Fibroblast of skin of right quadriceps (primary cell): ENCODE measurements at places on chromosomes 5 and 9.

GRCh38 chr9:82583524-82583923 is 479.4 kb downstream of the RASEF start:
- no peak for DNase-seq

GRCh38 chr9:70534061-70534460 is 119.6 kb upstream of the KLF9 start:
- DNase-seq: peak; percentile 58

DNA sequence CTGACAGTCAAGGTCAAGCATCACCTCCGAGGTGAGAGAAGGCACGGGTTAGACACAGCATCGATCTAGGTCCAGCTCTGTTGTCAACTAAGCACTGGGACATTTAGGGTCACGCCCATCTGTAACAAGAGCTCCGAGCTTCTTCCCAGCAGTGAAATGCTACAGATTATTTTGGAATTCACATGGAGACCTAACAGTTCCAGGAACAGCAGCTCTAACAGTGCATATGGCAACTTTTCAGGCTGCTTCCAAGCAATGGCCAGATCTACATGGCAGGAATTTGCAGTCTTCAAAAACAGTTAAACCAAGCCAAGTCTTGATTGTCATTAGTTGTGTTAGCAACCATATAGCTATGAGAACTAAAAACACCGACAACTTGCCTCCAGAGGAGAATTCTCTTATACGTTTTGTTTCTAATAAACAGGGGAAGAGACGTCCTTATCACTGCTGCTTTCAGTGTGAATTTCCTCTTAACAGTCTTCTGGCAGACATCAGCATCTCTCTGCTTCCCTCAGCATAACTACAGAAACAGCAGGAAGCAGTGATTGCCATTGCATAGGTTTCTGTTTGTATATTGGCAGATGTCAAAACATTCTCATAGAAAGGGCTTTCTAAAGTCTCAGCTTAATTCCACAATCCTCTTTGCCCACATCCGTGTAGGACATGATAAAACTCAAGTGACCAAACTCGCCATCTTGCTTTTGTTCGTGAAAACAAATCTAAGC is 242.1 kb upstream of the DAPK1 start:
- peak; percentile 24 for DNase-seq

DNA sequence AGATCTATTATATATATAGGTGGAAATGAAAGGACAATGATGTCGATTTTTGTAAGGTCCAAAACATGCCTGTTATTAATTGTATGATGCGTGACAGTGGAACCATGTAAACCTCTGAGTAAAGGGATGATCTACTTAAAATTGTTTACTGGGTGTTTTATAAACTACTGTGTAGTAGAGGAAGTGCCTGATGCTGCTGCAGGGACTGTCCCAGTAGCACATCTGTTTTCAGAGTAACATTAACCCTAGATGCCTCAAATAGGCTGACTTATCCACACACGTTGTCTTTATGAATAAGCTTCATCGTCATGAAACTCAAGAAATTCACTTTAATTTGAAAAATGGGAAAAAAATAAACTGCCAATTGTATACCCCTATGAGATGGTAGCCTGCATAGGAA is 1.7 kb downstream of the CAMK4 start:
- no peak for DNase-seq

DNA sequence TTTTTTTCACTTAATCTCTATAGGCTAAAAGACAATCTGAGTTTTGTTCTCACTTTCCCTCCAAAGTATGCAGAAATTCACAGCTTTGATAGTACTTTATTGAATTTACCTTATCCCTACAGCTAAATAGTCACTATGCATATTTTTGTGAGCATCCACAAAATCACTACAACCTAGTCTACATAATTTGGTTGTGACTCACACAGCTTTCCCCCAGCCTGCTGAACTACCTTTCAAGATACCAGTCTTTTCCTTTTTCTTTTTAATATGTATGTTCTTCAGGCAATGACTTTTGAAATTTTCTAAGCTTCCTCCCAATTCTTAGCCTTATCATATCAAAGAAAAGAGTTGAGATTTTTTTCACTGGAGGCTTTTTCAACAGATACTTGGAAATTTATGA is 347.3 kb upstream of the CDH6 start:
- no peak for DNase-seq

DNA sequence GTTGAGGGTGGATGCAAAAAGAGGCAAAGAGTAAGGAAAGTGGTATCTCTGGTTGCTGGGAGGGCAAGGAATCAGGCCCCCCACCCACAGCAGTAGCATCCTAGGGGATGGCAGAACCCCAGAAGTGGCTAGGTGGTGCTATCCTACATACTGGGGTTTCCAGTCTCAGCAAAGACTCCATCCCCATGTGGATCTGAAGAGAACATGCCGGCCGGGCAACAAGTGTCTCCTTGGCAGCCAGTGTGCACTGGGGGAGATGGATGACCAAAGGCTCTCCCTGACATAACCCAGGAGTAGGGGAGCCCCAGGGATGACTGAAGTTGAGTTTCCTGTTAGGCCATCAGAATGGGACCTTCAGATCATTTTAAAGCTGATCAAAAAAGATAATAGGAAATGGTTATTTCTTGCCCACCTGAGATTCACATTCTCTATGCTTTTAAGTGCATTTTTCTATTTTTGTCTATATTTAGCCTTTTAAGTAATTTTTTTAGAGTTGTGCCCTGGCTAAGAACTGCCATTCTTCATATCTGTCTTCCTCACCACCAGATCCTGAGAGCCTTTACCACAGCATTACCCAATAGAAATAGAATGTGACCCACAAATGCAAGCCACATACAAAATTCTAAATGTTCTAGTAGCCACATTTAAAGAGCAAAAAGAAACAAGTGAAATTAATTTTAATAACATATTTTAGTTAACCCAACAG is 78.7 kb upstream of the SMIM23 start:
- no peak for DNase-seq

GRCh38 chr9:10265153-10265631 is 347.6 kb downstream of the PTPRD start:
- peak; percentile 91 for DNase-seq

- DNase-seq: no peak
These were observed 334.6 kb downstream of the MED10 start for GRCh38 chr5:6043491-6044310.

DNA sequence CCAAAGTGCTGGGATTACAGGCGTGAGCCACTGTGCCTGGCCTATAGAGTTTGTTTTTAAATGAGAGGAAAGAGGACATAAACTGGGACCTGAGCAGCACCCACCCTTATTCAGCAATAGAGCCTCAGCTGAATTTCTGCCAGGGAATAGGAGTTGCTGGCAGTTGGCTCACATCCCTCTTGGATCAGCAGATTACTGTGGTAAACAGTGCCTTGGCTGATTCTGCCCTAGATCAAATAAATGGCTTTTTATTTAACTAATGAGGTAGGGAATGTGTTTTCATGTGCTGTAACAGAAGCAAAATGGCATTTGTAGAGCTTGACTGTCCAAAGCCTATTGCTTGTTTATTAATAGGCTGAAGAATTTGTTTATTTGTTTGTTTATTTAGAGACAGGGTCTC is 2.1 kb downstream of the ARHGEF37 start:
- DNase-seq: no peak

- DNase-seq: no peak
These were observed 2.2 kb downstream of the TMEM141 start for GRCh38 chr9:136793086-136793946.

DNA sequence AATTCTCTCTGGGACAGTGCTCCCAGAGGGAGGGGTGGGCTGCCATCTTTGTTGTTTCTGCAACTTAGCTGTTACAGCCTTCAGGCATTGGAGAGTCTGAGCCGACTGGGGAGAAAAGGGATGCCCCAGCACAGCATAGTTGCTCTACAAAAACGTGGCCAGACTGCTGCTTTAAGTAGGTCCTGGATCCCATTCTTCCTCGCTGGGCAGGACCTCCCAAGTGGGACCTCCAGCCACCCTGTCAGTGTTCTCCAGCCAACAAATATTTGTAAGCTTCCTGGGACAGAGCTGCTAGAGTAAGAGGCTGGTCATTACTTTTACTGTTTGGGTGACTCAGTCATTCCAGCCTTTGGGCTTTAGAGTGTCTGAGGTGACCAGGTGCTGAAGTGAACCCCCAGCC is 292.7 kb upstream of the NREP start:
- DNase-seq: no peak

GRCh38 chr5:160750938-160751657 is 100.9 kb downstream of the ATP10B start:
- DNase-seq: no peak

DNA sequence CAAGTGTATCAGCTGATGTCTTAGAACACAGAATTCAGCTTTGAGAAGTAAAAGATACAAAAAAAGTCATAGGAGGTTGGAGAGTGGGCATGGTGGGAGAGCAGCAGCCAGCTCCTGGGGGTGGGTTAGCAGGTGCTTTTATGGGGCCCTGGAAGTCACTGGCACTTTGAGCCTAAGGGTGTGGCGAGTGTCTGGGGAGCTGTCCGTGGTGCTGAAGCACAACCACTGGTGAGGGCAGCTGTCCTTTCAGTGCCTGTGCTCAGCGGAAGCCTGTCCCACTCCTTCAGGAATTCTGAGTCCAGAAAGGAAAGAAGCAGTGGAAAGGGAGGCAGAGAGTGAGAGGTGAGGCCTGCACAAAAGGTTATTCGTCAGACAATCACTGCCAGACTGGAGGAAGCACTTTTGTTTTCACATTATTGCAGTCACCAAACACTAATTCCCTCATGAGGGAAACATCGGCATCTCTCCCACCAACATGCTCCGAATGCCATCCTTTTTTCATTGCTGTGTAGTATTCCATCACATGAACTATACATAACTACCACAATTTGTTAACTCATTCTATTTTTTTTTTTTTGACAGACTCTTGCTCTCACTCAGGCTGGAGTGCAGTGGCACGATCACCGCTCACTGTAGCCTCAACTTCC is 59.4 kb upstream of the RAPGEF1 start:
- peak; percentile 38 for DNase-seq

DNA sequence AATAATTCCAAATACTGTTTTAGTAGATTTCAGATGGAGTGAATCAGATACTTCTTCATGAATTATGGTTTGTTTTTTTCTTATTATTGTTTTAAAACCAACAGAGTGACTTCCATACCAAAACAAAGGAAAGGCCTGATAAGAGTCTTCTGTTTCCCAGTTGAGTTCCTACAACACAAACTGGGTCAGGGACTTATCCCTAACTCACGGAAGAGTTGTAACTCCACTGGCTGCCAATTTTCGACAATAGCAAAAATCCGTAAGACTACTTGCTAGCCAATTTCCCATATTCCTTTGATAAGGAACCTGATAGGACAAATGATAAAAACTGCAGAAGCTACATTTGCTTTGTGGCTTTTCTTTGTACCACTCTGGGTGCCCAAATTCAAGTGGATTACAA is 219.2 kb downstream of the AP3B1 start:
- DNase-seq: no peak

- DNase-seq: no peak
These were observed 49.1 kb downstream of the MARCHF3 start for GRCh38 chr5:126981222-126981621.

GRCh38 chr9:87826331-87826730 is 56.3 kb upstream of the SPATA31E1 start:
- no peak for DNase-seq

DNA sequence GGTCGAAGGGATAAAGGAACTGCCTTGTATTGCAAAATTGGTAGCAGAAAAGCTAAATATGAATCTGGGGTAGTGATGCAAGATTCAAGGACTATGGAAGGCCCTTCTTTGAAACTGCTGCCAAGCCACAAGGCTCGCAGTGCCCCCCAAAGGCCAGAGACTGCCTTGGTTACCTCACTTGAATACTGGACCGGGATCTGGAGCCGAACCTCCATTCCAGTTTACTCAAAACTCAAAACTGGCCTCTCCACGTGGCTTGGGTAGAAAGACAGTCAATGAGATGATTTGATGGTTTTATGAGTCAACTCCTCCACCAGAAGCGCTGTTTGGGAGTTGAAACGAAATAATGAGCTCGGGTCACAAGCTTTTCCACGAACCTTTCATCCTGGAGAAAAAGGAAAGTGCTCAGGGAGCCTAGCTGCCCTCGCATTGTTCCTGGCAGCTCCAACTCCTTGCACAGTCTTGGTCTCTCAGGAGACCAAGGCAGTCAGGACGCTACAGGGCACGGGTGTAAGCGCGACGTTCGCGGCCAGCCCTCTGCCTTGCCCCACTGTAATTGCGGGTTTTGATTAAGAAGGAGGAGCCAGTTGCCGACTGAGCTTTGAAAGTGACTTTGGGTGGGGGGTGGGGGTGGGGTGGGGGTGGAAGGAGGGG is 2.8 kb downstream of the ST8SIA4 start:
- peak; percentile 33 for DNase-seq

DNA sequence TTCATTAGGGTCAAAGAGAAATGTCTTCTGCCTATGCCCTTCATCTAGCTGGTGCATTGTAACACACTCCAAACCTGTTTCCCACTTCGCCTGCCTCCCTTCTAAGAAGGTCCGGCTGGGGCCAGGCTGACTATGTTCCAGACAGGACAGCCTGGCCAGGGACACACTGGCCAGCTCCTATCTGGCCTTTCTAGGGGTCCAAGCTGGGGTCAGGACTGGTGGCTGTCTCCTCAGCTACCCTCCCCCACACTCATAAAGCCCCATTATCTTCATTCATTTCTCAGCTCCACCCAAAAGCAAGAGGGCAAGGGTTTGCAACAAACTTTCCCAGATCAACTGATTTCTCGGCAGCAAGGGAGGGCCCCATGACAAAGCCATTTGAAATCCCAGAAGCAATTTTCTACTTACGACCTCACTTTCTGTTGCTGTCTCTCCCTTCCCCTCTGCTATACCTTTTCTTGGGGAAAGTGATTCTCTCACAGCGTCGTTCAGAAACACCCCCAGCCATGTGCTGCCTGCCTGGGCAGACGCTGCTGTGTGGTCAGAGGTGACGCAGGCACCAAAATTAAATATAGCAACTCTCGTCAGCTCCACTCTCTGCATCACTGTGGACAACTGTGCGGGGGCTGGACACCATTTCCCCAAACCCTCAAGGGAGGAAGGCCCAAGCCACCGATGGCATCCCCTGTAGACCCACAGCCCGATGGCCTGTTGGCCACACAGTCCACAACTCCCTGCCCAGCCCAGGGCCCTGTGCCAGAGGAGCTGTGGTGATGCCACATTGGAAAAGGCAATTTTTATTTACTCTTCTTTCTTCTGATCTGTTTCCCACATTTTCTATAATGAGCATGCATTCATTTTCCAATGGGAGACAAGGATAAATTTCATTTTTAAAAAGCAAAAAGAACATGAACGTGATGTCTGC is 6.1 kb downstream of the IL13 start:
- no peak for DNase-seq

DNA sequence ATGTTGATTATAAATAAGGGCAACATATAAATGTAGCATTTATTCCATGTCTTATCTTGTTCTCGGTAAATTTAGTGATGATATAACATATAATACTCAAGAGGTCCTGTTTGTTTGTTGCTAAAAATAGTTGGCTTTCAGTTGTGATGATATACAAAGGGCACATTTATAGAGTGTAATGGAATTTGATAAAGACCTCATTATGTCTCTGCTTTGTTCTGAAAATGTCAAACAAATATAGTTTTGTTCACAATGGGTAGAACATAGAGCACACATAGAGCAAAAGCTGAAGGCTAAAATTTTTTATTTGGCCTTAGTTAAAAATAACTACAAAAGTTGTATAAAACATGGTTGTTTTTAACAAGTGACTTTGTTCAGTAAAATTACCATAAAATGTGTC is 477.1 kb upstream of the SMC2 start:
- no peak for DNase-seq

GRCh38 chr9:91148306-91148705 is 213.4 kb downstream of the AUH start:
- no peak for DNase-seq
